ENCODE measurements at places on chromosomes 5 and 9. TPM values are rescaled to one million over a fixed set of nuclear protein-coding genes. Genes with fewer than 3 reads are reported as not detected.

Gene ELOVL7
- polyA plus RNA-seq, result 3.1 TPM

DNA sequence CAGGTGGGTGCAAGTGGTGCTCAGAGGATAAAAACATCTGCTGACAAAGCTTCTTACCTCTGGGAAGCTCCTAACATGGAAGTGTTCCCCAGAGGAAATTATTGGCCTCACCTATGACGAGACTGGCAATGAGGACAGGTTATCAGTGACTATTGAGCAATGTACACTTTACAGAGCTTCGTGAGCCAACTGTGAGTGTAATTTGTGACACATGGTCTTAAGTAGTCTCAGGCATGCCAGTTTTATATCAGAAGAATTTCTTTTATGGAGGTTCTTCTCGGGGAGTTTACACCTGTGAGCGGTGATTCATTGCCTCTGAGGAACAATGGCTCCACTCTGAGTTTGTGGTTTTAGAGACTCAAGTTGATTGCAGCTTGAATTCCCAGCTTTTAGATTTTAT lies 11.3 kb downstream of the ANKDD1B start:
- DNase-seq, result no peak

DNA sequence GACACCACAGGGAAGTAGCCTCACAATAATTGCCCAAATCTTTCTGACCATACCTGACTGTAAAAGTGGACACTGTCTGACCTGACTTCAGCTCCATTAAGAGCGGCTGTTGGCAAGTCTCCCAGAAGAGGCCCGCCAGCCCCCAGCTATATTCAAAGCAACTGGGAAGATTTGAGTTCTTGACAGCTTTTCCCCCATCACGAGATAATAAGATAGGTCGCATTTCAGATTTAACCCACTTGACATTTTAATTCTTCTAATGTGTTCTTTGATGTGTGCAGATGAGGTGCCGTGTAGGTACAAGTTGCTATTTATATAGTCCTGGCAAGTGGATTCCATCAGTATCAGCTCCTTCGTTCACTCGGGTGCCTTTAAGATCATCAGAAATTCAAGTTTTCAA lies 345.7 kb downstream of the DRD1 start:
- no peak for DNase-seq

DNA sequence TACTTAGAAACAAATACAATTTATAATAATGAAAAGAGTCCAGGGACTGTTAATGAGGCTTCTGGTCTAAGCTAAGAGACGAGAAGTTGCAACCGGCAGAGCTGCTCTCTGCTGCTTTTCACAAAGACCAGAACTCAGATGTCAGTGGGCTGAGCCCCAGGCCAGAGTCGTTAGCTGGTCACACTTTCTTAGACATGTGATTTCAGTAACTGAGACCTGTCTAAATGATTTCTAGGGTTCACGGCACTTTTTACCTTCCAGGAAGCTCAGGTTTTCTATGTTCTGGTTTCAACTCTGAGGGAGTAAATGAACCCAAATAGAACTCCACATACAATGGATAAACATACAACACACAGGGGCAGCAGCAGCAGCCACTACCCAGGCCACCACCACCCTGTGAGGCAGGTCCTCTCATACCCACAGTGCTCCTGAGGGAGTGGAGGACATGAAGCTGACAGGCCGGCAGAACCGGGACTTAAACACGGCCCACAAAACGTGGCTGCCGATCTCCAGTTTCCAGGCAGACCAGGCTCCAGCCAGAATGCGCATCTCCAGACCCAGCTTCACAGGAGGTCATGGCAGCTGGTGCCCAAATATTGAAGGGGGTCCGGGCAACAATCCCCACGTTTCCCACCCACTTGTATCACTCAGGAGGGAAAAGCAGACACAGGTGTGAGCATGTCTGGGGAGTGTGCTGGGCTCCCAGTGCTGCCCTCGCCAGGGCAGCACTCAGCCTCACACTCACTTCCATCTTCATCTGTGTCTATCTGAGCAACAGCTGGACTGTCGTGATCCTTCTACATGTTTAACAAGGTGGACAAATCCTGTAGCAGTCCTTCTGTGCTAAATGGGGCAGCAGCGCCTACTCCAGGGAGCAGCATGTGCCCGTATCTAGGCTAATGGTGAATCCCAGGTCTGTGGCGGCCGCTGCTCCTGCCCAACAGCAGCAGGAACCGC lies 38.8 kb downstream of the IARS1 start:
- DNase-seq, result no peak

Gene INSL4
- not detected for polyA plus RNA-seq

DNA sequence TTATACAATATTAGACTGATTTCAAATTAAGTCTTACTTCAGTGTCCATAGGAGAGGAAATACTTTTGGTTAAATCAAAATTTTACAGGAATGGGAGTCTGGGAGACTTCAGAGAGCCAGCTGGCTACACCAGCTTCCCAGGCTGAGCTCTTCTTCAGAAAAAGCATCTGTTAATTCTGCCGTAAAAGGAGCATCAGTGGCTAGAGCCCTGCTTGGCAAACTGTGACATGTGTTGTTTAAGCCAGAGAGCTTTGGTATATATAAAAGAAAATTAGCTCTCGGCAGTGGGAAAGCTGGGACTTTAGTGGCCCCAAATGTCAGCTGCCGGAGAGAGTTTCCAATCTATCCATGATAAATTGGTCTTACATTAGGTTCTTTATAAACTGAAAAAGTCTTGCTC lies 378.8 kb upstream of the TUSC1 start:
- no peak for DNase-seq

- no peak for DNase-seq
These were observed 30.7 kb downstream of the CTNND2 start for GRCh38 chr5:11873587-11873986.

GRCh38 chr9:78286946-78287388 lies 10.0 kb upstream of the PSAT1 start:
- DNase-seq, result no peak

- DNase-seq, result no peak
These were observed 12.9 kb downstream of the TCF7 start for GRCh38 chr5:134127376-134127861.

- DNase-seq, result no peak
These were observed 110.9 kb upstream of the BASP1 start for GRCh38 chr5:17106521-17106920.

GRCh38 chr9:21434202-21435014 lies 5.8 kb upstream of the IFNA1 start:
- DNase-seq, result peak; percentile 66

- DNase-seq, result no peak
These were observed 18.1 kb downstream of the MYMK start for GRCh38 chr9:133506653-133507038.

- peak; percentile 81 for DNase-seq
These were observed 83.7 kb downstream of the ADAMTS2 start for GRCh38 chr5:179261301-179262125.

DNA sequence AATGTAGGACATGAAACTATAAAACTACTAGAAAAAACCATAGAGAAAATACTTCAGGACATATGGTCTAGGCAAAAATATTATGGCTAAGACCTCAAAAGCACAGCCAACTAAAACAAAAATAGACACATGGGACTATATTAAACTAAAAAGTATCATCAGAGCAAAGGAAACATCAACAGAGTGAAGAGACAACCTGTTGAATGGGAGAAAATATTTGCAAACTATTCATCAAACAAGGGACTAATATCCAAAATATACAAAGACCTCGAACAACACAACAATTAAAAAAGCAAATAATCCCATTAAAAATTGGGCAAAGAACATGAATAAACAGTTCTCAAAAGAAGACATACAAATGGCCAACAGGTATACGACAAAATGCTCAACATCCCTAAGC lies 210.9 kb downstream of the PCSK1 start:
- no peak for DNase-seq

Gene PALM2AKAP2
- 0.85 TPM for polyA plus RNA-seq

DNA sequence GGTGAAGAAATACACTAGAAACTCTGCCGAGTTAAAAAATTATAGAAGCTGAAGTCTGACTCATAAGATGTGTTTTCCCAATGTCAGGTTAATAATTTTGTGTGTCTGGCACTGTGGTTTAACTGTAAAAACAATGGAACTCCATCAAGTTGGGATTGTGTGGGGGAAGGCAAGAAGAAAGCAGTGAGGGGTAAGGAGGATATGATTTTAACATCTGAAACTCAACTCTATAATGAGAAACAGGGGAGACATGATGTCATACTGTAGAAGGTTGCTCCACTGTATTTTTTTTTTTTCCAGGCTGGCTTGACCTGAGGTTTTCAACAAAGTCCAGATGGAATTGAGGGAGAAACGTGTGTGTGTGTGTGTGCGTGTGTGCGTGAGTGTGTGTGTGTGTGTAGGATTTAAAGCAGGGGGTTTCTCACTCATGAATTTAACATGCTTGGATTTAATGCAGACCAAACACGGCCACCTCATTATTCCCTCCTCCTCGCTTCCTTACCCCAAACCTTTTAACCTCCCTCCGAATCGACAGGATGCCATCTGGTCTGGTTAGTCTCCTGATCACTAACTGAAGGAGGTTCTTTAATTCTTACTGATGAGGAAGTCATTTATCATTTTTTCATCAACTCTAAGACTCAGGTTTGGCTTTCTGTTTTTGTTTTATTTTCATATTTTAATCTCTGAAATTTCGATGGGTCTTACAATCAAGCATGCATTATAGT lies 140.2 kb upstream of the LPAR1 start:
- DNase-seq, result no peak
